ENCODE measurements at places on chromosomes 16 and 17.
A peak's percentile ranks its signal among the peaks of the same experiment; 100 is the strongest.

- no peak for DNase-seq
These were observed 28.0 kb upstream of the MRPS23 start for GRCh38 chr17:57877803-57878377.

DNA sequence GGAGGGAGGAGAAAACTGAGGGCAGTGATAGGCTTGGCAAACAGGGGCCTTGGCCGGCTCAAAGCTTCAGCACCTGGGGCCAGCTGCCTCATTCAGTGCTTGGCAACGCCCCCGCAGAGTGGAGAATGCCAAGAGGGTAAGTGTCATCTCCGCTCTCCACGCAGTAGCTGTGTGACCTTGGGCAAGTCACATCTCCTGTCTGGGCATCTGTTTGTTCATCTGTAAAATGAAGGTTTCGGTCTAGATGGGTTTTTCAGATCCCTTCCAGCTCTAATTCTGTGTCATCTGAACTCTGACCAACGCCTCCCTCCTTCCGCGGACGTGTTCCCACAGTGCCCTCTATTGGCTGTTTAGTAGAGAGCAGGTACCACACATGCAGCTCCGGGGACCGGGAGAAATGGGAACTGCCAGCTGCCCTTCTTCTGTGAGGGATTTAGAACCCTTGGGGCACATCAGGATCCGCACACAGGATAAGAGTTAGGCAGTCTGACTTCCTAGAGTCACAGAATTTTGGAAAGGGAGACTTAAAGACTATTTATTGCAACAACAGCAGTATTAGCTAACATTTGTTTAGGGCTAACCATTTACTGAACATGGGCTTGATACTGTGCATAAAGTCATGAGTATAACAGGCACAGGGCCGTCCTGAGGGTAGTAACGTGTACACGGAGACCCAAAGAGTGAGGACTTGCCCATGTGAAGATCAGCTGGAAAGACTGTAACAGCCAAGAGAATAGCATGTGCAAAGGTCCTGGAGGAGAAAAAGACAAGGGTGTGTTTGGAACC lies 26.8 kb downstream of the GP2 start:
- DNase-seq, result peak; percentile 6

DNA sequence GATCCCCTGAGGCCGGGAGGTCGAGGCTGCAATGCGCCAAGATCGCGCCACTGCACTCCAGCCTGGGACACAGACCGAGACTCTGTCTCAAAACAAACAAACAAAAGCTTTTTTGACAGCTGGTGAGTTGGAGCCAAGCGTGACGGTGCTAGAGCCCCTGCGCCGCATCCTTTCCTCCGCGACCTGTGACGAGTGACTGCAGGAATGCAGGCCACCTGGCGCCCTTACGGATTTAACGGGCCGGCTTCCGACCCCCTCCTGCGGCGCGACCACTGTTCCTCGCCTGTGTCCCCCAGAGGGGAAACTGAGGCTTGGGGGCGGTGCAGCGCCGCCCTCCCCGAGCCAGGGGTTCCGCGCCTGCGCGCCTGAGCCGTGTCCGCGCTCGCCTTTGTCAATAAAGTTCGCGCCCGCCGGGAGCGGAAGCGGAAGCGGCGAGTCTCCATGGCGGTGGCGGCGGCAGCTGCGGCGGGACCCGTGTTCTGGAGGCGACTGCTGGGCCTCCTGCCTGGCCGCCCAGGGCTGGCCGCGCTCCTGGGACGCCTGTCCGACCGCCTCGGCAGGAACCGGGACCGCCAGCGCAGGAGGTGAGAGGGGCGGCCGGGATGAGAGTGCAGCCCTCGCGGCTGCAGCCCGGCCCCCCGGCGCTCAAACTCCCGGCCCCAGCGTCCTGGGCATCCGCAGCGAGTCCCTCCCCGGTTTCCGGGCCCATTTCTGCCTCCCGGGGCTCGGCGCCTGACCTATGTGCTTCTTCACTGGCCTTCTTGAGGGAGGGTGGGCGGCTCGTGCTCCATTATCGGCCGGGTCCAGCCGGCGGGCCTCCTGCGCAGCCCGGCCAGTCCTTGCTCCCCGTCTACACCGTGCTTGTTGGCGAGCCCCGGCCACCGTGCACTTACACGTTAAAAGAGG lies at the start of gene PGS1:
PGS1 (plus strand) TSS at position 425 of the 906 bp plus-strand sequence; CDS start at position 442, 17 bp downstream.
- DNase-seq, result peak; percentile 66

GRCh38 chr17:47896672-47897490 lies 845 bp downstream of the SP2 start:
- DNase-seq, result no peak

GRCh38 chr16:15502041-15502725 lies 67.8 kb downstream of the BMERB1 start:
- DNase-seq, result no peak

- DNase-seq, result no peak
These were observed 12.2 kb upstream of the SP2 start for GRCh38 chr17:47883589-47884426.
